ENCODE measurements at places on chromosomes 12 and 14.
A peak's percentile ranks its signal among the peaks of the same experiment; 100 is the strongest.

DNA sequence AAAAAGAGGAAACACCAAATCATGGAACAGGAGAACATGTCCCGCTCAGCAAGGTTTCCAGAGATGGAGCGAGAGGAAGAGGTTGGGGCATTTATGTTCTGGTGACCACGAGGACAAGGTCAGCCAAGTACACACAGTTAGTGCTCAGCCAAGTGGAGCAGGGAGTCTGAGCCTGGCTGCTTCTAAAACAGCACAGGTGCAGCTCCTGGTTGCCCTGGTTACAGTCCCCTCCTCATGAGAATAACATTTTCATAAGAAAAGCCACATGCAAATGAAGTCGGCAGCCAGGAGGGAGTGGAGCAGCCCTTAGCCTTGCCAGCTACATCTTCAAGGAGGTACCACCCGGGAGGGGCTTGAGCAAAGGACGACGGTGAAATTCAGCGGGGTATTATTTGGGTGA is 81.8 kb downstream of the NOS1 start:
- DNase-seq, result no peak

GRCh38 chr12:121159467-121160307 is 27.0 kb downstream of the P2RX7 start:
- no peak for DNase-seq

DNA sequence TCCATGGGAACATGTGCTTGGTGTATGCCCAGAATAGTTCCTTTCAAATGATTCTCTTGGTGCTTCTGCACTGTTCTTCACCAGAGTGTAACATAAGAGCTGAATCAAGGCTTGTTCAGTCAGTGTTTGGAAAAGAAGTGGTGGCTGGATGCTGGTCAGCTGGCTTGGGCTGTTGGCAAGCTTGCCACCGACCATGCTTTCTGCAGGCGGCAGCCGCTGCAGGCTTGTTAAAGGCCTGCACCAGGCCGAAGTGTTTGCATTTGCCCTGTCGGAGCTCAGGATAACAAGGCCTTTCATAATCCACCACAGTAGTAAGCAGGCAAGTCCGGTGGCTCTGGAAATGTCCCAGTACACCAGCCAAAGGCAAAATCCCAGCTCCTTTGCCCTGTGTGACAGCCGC is 26.9 kb downstream of the DAAM1 start:
- no peak for DNase-seq

- no peak for DNase-seq
These were observed 78.5 kb upstream of the FZD10 start for GRCh38 chr12:130083734-130084133.

DNA sequence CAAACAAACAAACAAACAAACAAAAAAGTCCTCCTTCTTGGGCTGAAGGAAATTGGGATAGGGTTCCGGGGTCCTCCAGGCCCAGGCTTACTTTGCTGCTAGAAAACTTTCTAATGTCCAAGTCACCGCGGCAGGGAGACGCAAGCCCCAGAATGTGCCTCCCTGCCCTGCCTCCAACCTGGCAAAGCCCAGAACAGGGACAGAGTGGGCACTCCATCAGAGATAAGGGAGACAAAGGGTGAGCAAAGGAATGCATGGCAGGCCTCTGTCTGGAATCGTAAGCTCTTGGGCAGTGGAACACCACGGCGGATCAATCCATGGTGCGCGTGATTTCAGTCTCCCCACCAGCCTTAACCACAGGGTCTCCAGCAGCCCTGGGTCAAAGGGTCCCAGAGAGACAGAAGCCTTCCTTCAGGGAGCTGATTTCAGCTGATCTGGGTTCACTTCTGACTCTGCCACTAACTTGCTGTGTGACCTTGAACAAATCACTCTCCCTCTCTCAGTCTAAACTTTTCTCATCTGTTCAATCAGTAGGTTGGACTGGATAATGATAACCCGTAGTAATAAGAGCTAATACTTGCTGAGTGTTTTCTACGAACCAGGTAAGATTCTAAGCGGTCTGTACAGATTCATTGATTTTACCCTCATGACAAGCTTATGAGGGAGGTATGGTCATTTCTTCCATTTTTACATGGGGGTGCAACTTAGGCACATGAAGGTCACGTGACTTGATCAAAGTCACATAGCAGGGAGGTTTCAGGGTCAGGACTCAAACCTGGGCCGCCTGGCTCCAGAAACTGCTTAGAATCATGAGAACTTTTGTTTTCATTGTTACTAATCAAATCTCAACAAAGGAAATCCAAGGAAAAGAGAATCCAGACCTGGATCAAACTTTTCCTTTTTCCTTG is 12.7 kb downstream of the RILPL1 start:
- no peak for DNase-seq

GRCh38 chr12:101604132-101604531 is 9.4 kb downstream of the MYBPC1 start:
- no peak for DNase-seq

DNA sequence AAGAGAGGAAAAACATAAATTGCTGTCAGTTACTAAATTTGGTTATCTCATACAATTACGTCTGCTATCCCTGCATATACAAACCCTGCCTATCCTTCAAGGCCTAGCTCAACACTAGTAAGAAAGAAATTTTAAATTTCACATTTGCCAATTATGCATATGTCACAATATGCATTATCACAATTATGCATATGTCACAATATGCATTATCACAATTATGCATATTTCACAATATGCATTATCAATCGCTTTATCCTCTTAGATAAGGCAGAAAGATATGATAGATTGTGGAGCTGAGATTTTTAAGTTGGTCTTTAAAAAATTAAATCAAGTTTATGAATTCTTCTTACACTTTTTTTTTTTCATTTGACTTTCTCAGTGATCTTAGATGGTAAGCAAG is 195.0 kb upstream of the ABCD2 start:
- DNase-seq, result no peak

- peak; percentile 67 for DNase-seq
These were observed 12.2 kb upstream of the SPTB start for GRCh38 chr14:64891839-64892375.

GRCh38 chr12:5511256-5511643 is 79.3 kb downstream of the NTF3 start:
- no peak for DNase-seq

DNA sequence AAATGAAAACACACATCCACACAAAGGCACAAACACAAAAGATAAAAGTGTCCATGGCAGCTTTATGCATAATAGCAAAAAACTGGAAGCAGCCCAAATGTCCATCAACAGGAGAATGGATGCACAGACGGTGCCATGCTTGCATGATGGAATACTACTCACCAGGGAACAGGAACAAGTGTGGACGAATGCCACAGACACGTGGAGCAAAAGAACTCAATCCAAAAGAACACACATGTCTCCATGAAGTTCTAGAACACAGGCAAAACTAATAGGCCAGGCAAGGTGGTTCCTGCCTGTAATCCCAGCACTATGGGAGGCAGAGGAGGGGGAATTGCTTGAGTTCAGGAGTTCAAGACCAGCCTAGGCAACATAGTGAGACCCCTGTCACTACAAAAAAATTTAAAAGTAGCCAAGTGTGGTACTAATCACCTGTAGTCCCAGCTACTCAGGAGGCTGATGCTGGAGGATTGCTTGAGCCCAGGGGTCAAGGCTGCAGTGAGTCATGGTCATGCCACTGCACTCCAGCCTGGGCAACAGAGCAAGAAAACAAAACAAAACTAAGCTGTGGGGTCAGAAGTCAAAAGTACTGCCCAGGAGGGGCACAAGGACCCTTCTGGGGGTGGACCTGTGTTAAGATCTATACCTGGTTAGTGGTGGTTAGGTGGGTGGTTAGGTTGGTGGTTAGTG is 7.3 kb upstream of the TMEM119 start:
- DNase-seq, result peak; percentile 28

GRCh38 chr14:100619396-100620254 is 32.4 kb upstream of the BEGAIN start:
- no peak for DNase-seq

DNA sequence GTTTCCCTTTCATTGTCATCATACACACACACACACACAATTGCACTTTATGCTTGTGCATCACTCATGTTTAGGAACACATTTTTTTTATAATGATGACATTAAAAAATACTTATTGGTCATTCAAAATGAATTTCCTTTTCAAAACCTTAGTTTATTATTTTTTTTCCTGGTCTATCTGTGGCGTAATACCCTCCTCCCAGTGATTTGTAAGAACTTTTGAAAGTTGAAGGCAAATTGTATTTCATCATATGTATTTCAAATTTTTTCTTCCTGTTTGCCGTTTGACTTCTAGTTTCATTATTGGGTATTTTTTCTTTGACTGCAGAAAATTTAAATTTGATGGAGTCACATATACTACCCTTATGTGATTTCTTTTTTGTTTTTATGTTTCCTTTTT is 2.5 kb upstream of the LRRK2 start:
- no peak for DNase-seq

DNA sequence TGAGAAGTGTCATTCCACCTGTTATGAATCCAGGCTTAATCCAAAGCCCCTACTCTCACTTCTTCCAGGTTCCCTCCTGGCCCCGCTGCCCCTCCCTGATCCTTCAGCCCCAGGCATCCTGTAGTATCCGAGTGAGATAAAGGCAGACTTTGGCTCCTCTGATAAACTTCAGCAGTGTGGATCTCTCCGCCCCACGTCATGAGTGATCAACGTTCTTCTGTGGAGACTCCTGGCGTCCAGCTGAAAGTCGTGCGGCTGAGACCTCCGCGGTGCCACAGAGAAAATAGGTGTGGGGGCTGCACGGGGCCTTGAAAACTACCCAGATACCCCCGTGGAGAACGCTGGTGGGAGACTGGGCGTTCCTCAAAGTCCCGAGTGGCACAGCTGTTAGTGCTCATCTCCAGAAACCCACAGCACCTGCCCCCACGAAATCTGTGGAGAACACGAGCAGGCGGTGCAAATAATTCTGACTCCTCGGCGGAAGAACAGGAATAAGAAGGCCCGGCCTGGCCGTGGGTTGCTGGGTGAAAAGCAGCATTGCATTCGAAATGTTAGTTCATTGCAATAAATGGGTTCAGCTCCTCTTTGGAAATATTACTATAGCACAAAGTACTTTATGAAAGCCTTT is 180.0 kb upstream of the RGS6 start:
- no peak for DNase-seq

GRCh38 chr14:24312736-24313507 is 1.6 kb downstream of the LTB4R start:
- peak; percentile 82 for DNase-seq

DNA sequence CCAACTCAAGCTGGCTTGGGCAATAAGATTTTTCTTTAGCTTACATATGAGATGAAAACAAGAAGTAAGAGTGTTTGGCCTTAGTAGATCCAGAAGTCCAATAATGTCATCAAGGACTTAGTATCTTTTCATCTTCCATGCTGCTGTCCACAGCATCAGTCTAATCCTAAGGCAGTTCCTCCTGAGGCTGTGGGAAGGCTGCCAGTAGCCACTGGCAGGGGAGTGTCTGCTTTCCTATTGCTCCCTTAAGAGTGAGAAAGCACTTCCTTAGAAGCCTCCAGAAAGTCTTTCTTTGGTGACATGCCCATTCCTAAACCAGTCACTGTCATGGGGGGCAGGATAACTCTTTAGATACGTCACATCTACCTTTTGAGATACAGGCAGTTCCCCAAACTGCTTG is 317.7 kb downstream of the BMP4 start:
- no peak for DNase-seq

DNA sequence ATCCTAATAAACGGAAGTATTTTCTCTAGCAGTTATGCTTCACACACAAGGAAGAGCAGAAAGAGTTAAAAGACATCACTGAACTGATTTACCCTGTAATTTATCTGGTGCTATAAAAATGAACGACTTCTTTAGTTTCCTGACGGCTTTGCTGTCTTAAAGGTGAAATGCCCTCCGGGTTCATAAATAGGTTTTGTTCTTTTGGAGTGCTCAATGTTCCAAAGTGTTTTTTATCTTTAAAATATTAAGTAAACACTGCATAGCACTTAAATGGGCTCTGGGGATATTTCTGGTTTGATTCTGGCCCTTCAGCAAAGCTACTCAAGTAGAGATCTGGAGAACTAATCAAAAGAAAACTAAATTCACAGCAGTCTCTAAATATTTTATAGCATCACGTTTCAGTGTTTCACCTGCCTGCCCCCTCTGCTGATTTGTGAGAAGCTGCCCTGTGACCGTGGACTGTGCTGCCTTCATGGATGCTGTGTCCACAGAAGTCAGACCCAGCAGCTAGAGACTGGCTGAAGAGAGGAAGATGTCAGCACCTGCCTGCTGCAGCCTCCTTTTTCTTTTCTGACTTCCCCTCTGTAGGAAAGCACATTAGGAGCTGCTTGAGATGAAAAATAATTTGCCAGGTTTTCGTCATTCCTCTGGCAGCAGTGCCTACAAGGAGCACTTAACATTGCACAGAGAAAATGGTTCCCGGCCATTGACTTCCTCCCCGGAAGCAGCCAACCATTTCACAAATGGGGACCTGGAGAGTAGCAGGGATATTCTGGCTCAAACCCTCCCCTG is 205.1 kb upstream of the FSCB start:
- no peak for DNase-seq

DNA sequence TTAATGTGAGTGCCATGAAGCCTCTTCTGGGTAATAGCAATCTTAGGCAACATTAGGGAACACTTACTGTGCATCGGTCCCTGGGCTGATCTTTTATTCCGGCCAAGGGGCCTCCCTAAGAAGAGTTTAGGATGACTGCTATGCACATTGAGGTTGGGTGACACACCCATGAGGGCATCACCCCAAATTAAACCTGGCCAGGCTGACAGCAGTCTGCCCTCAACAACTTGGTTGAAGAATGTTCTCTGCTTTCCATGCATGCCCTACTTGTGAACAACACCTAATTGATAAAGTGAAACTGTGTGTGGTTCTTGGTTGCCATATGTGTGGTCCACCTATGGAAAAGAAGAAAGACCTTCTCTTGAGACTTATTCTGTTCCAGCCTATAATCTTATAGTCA is 1098.0 kb downstream of the BCL11B start:
- no peak for DNase-seq

DNA sequence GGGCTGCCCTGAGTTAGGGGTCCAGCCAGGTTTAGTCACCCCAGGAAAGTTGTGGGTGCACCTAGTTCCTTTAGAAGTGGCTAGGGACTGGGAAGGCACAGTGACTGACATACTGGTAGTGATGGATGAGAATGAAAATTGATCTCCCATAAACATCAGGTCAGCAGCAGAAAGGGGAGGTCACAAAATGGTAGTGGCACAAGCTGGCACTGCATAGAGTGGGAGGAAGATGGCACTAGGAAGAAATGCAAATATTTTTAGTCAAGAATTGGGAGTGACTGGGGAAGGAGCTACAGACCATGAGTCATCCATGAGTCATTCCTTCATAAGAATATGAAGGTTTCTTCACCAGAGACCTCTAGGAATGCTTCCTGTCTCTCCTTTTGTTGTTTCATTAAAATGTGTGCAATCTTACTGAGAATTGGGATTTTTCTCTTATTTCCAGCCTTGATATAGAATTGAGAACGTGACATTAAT is 198.3 kb upstream of the AMIGO2 start:
- DNase-seq, result peak; percentile 53

- DNase-seq, result no peak
These were observed 3.4 kb downstream of the KLRB1 start for GRCh38 chr12:9604287-9604686.

DNA sequence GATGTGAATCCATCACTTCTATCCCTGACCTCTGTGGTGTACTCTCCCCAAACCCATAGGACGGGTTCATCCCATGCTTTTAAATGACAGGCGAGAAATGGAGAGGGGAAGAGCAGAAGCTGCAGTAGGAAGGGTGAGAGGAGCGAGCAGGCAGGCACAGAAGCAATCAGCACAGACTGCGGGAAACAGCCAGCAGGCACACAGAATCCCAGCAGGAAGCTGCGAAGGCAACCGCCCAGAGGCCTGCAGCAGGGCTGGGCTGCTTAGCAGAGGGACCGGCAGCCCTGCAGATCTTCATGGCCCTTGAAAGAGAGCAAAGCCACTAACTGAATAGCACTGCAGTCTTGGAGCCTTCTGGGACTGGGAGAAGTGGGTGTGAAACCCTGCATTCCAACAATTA is 287.0 kb upstream of the FKBP4 start:
- no peak for DNase-seq

GRCh38 chr12:53739214-53740129 is 12.2 kb upstream of the CALCOCO1 start:
- no peak for DNase-seq

Measured in KBM-7 (cell line).